ENCODE measurements at places on chromosomes 6 and 20.

DNA sequence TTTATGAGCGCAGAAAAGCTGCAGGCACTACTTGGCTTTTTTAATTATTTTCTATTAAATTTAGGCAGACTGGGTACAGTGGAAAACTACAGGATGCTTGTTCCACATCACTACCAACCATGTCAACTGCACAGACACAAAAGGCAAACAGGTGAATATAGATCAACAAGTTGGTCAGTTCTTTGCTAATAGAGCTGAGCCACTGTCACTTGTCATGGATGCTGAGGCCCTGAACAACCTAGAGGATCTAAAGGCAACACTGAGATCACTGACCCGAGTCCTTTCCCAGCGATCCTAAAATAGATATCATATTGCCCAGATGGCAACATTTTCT, 34.5 kb upstream of the FAM83C start:
- no peak for DNase-seq
- no peaks in the 10 kb centered on the region for H3K27me3 ChIP-seq
- no peak overlapping the region for H3K27ac ChIP-seq
- peaks cover 2% of the 10 kb centered on the region for H3K36me3 ChIP-seq
- H3K4me1 ChIP-seq = peaks cover 8% of the 10 kb centered on the region

- no peak overlapping the region for H3K27ac ChIP-seq
- H3K36me3 ChIP-seq = no peaks in the 10 kb centered on the region
- H3K4me3 ChIP-seq = no peak overlapping the region
- DNase-seq = no peak
Measured at GRCh38 chr20:47974234-47974878, 189.1 kb upstream of the SULF2 start.

- H3K36me3 ChIP-seq = peaks cover 2% of the 10 kb centered on the region
- H3K4me3 ChIP-seq = peak overlapping the region; percentile 11
- H3K27me3 ChIP-seq = peaks cover 70% of the 10 kb centered on the region
- H3K4me1 ChIP-seq = peaks cover 5% of the 10 kb centered on the region
Measured at GRCh38 chr20:51803148-51803854, 980 bp upstream of the SALL4 start.

- H3K4me3 ChIP-seq = no peak overlapping the region
- no peaks in the 10 kb centered on the region for H3K27me3 ChIP-seq
- H3K36me3 ChIP-seq = peaks cover 5% of the 10 kb centered on the region
- H3K27ac ChIP-seq = peak overlapping the region; percentile 35
Measured at GRCh38 chr6:108598305-108598863, 37.7 kb downstream of the FOXO3 start.

- H3K4me3 ChIP-seq = no peak overlapping the region
- H3K4me1 ChIP-seq = peaks cover 12% of the 10 kb centered on the region
- no peak overlapping the region for H3K27ac ChIP-seq
- H3K27me3 ChIP-seq = no peaks in the 10 kb centered on the region
Measured at GRCh38 chr6:135146162-135146934, 34.8 kb upstream of the MYB start.

DNA sequence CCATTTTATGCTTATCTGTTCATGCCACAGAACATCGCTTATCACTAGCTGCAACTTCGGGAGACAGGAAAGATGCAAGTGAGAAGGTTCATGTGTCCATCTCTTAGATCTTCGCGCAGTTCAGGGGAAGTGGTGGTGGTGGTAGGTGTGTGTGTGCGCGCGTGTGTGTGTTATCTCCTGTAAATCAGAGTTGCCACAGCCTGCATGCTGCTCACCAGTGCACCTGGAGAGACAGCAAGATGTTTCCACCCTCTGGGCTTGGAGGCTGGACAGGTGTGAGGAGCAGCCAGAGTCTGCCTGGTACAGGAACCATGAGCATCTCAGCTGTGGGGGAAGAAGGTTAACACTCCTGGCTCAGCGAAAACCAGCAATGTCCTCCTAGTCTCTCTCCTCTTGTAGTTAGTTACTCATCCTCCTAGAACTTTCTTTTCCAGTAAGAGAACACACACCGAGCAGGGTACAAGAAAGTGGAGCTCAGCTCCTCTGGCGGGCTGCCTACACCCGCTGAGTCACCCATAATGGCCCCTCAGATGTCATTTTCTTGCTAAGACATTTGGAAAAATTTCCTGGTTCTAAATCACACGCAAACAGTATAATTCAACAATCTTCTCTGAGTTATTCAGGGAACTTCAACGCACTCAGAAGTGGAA, 5.1 kb upstream of the TUBB1 start:
- peak overlapping the region; percentile 32 for H3K4me3 ChIP-seq
- DNase-seq = no peak
- H3K27ac ChIP-seq = peak overlapping the region; percentile 70

DNA sequence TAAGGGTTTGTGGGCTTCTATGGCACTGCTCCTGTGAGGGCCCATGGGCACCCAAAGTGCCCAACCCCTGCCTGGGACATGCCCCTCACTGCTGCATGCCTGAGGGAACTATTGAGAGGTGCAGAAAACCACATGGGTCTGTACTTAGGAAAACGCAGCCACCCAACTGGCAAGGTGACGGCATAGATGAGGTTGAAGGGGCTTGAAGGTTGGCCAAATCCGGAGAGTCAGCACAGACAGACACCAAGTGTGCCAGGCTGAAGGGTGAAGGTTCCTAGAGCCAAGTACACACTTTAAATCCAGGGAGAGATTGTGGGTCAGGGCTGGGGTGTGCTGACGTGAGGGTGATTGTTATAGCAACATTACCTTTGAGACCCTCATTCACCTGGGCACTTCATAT, 6.2 kb downstream of the BANF2 start:
- H3K27me3 ChIP-seq = no peaks in the 10 kb centered on the region
- no peak for DNase-seq
- no peaks in the 10 kb centered on the region for H3K4me1 ChIP-seq
- no peak overlapping the region for H3K27ac ChIP-seq
- H3K4me3 ChIP-seq = no peak overlapping the region
- H3K36me3 ChIP-seq = no peaks in the 10 kb centered on the region

- peak overlapping the region; percentile 71 for H3K27ac ChIP-seq
- H3K4me1 ChIP-seq = peaks cover 2% of the 10 kb centered on the region
- no peaks in the 10 kb centered on the region for H3K36me3 ChIP-seq
- no peak for DNase-seq
- no peaks in the 10 kb centered on the region for H3K27me3 ChIP-seq
- no peak overlapping the region for H3K4me3 ChIP-seq
Measured at GRCh38 chr6:37011656-37012378, 6.4 kb downstream of the FGD2 start.

- peaks cover 2% of the 10 kb centered on the region for H3K36me3 ChIP-seq
- peaks cover 20% of the 10 kb centered on the region for H3K27me3 ChIP-seq
- DNase-seq = no peak
- H3K4me3 ChIP-seq = no peak overlapping the region
- H3K4me1 ChIP-seq = no peaks in the 10 kb centered on the region
Measured at GRCh38 chr6:39836606-39837005, 44.4 kb downstream of the DAAM2 start.

- H3K4me1 ChIP-seq = no peaks in the 10 kb centered on the region
- no peaks in the 10 kb centered on the region for H3K27me3 ChIP-seq
- H3K27ac ChIP-seq = no peak overlapping the region
- no peak for DNase-seq
Measured at GRCh38 chr20:9052136-9052535, 16.8 kb upstream of the PLCB4 start.

DNA sequence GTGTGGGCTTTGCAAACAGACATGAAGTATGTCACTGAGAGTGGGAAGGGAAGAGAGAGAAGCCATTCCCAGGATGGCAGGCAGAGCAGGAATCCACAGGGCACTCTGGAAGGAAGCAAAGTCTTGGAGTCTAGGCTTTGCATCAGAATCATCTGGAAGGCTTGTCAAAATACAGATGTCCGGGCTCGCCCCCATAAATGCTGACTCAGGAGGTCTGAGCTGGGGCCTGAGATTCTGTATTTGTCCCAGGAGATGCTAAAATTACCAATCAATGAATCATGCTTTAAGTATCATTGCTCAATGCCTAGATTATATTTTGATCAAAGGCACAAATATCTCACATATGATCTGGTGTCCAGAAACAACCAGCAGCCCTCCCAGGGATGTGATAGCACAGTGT, 46.3 kb upstream of the PTPRT start:
- no peaks in the 10 kb centered on the region for H3K4me1 ChIP-seq
- no peak for DNase-seq
- H3K27ac ChIP-seq = no peak overlapping the region
- H3K36me3 ChIP-seq = no peaks in the 10 kb centered on the region

GRCh38 chr6:4581468-4582385, 194.5 kb upstream of the CDYL start:
- H3K27me3 ChIP-seq = peaks cover 9% of the 10 kb centered on the region
- DNase-seq = no peak
- no peak overlapping the region for H3K27ac ChIP-seq
- no peaks in the 10 kb centered on the region for H3K4me1 ChIP-seq
- H3K36me3 ChIP-seq = no peaks in the 10 kb centered on the region

GRCh38 chr6:56143796-56144195, 103.6 kb downstream of the COL21A1 start:
- H3K27me3 ChIP-seq = no peaks in the 10 kb centered on the region
- no peak overlapping the region for H3K27ac ChIP-seq
- no peak overlapping the region for H3K4me3 ChIP-seq
- no peaks in the 10 kb centered on the region for H3K36me3 ChIP-seq
- no peaks in the 10 kb centered on the region for H3K4me1 ChIP-seq

DNA sequence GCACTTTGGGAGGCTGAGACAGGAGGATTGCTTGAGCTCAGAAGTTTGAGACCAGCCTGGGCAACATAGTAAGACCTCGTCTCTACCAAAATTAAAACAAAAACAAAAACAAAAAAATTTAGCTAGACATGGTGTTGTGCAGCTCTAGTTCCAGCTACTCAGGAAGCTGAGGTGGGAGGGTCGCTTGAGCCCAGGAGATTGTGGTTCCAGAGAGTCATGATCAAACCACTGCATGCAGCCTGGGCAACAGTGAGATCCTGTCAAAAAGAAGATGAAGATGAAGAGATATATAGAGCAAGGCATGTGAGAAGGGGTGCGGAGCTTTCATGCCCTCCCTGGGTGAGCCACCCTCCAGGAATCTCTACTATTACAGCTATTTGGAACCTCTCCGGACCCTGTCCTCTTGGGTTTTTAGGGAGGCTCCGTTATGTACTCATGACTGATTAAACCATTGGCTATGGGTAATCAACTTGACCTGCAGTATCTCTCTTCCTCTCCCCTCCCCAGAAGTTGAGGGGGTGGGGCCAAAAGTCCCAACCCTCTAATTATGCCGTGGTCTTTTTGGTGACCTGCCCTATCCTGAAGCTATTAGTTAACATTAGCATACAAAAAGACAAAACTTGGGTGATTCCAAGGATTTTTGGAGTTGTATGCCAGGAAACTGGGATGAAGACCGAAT, 9.0 kb downstream of the POLH start:
- peak overlapping the region; percentile 87 for H3K27ac ChIP-seq
- no peaks in the 10 kb centered on the region for H3K27me3 ChIP-seq
- peaks cover 36% of the 10 kb centered on the region for H3K36me3 ChIP-seq
- peak overlapping the region; percentile 48 for H3K4me3 ChIP-seq
- DNase-seq = no peak

DNA sequence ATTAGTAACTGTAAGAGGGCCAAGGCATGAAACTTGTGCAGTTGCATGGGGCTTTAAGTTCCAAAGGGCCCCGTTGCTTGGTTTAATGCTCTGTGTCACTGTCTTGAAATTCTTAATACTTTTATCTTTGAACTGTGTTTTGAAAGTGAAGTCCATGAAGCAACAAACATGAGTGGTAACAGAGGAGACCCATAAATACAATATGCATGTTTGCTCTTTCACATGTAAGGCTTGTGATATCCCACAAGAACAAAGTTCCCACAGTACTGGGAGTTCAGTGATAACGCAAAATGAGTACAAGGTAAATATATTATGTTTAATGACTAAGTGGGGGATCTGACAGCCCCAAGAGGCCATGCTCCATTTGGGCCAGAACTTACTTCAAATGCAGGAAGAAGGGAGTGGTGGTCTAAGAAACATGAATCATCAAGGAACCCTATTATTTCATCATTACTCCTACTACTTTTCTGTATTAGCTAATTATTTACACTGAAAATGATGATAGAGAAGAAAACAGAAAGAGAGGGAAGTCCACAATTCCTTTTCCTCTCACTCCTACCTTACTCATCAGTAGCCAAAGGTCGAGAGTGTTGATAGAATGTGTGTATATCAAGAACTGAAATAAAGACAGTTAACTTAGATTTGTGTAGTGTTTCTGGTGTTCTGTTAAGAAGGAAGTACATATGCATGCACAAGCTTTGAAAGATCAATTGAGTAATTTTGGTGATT, 157.3 kb downstream of the PHF3 start:
- no peaks in the 10 kb centered on the region for H3K4me1 ChIP-seq
- no peak overlapping the region for H3K4me3 ChIP-seq
- no peak overlapping the region for H3K27ac ChIP-seq
- DNase-seq = no peak
- no peaks in the 10 kb centered on the region for H3K36me3 ChIP-seq

DNA sequence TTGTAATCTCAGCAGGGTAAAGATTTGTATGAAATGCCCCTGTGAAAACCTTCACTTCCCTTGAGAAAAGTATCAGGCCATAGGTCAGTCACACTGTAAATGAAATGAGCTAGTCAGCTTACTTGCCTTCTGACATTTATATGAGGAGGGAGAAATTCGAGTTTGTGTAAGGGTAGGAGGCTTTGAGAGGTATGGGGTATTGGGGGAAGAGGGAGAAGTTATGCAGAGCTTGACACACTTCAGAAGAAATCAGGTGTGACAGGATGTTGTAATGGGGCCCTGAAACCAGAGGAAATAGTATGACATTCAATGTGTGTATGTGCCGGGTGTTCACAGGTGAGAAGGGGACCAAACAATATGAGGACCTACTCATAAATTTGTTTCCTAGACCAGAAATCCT, 64.2 kb upstream of the CCN6 start:
- peaks cover 54% of the 10 kb centered on the region for H3K4me1 ChIP-seq
- DNase-seq = no peak
- peak overlapping the region; percentile 63 for H3K27ac ChIP-seq

DNA sequence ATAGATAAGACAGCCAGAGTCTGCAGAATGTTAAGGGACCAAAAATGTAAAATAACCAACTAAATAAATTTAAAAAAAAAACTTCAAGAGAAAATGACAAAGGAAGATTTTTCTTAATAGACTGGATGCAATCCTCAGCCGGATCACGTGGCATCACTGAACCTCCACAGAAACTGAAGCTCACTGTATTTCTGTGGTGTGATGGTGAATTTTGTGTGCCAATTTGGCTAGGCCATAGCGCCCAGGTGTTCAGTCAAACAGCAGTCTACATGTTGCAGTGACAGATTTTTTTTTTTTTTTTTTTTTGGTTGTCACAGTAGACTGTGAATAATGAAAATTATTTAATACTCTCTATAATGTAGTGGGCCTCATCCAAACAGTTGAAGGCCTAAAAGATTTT, 95.5 kb downstream of the ARHGAP18 start:
- H3K4me1 ChIP-seq = peaks cover 5% of the 10 kb centered on the region
- H3K27ac ChIP-seq = no peak overlapping the region
- no peak for DNase-seq
- H3K36me3 ChIP-seq = peaks cover 9% of the 10 kb centered on the region

GRCh38 chr20:32456869-32457478, 98.8 kb downstream of the ASXL1 start:
- peaks cover 22% of the 10 kb centered on the region for H3K36me3 ChIP-seq
- H3K27ac ChIP-seq = no peak overlapping the region
- H3K4me3 ChIP-seq = no peak overlapping the region

GRCh38 chr6:9388596-9388995, 953.3 kb upstream of the SLC35B3 start:
- no peaks in the 10 kb centered on the region for H3K36me3 ChIP-seq
- H3K27ac ChIP-seq = no peak overlapping the region
- no peak for DNase-seq

All from central memory CD8-positive, alpha-beta T cell (primary cell).